A549 treated with DMSO at 1 μM for 4 hours (cell line): ENCODE measurements at places on chromosomes 3 and 15. TPM values are rescaled to one million over a fixed set of nuclear protein-coding genes. Genes with fewer than 3 reads are reported as not detected.

The IVD gene
- total RNA-seq = 12.0 to 15.3 TPM (median 14.2 TPM) in 5 replicates

The TOP2B gene
- 61.8 to 80.1 TPM (median 73.1 TPM) in 5 replicates for total RNA-seq

The CYP1A2 gene
- not detected in 5 replicates for total RNA-seq

The WHAMM gene
- 6.9 to 8.1 TPM (median 7.1 TPM) in 5 replicates for total RNA-seq

The TUSC7 gene
- not detected in 5 replicates for total RNA-seq

The TEX9 gene
- total RNA-seq = 4.1 to 6.3 TPM (median 5.2 TPM) in 5 replicates

The ACKR2 gene
- 0.07 TPM in 1 of 5 replicates, not detected in the others for total RNA-seq
